Right forelimb (tissue), 1 donor: ENCODE measurements at places on chromosomes 6 and 20.

- DNase-seq = no peak
Observed at GRCh38 chr6:140774080-140774505, 1358.6 kb upstream of the GJE1 start.

- DNase-seq = no peak
Observed at GRCh38 chr6:144661116-144661806, 376.1 kb downstream of the UTRN start.

DNA sequence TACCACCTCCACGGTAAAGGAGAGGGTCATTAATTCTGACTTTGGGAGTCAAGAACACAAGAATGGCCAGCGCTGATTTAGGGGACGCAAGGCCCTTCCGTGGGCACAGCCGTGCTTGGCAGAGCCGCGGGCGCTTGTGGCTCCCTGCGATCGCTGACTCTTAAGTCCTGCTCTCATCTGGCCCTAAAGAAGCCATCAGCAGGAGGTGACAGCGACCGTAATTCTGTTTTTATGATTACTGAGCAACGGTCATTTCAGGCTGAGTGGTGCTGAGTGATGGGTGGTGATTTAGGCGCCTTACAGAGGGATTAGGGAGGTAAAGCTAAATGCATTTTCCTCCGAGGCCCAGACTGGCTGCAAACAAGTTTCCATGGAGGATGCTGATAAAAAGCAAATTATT, 364.6 kb upstream of the SULF2 start:
- DNase-seq = no peak

- no peak for DNase-seq
Observed at GRCh38 chr6:51827580-51827979, 259.8 kb downstream of the PKHD1 start.

DNA sequence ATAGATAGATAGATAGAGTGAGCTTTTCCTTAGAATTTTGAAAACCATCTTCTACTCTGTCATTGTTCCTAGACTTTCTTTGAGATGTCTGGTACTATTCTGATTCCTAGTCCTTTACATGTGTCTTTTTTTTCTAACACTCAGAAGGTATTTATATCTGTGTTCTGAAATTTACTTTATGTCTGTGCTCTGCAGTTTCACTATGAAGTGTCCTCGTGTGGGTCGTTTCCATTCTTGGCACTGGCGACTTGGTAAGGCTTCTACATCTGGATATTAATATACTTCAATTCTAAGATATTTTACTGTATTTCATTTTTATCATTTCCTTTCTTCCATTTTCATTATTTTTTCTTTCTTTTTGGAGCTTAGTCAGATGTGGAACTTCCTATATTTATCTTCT, 87.0 kb downstream of the FHL5 start:
- DNase-seq = no peak

- no peak for DNase-seq
Observed at GRCh38 chr20:3134151-3134550, 25.5 kb downstream of the FASTKD5 start.

DNA sequence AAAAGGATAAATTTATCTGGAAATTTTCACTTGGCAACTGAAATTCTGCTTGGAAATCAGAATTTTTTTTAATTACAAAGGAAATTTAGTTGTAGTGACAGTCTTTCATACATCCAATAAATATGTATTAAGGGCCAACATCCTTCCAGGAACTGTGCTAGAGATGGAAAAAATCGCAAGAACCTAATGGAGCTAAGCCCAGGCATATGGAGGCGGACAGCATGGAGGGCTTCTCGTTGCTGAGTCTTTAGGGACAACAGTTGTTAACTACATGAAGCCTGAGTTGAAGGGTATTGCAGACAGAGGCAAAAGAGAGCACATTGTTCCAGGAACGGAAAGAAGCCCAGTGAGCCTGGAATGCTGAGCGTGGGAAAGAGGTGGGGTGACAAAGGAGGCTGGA, 208.9 kb downstream of the IBTK start:
- DNase-seq = no peak

DNA sequence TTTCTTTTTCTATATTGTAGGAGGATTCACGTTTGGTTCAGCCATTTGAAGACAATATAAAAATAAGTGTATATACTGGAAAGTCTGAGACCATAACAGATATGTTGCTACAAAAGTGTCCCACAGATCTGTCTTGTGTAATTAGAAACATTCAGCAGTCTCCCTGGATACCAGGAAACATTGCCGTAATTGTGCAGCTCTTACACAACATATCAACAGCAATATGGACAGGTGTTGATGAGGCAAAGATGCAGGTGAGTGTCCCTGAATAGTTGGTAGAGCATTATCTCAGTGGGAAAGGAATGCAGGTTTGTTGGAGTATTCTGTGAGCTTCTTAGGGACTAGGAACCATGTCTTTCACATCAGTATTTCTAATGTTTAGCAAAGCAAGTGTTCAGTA, 18.3 kb upstream of the ADGRF4 start:
- no peak for DNase-seq

- no peak for DNase-seq
Observed at GRCh38 chr20:17559338-17559737, 10.5 kb upstream of the DSTN start.

GRCh38 chr6:69390125-69390524, 406.7 kb downstream of the LMBRD1 start:
- DNase-seq = no peak

DNA sequence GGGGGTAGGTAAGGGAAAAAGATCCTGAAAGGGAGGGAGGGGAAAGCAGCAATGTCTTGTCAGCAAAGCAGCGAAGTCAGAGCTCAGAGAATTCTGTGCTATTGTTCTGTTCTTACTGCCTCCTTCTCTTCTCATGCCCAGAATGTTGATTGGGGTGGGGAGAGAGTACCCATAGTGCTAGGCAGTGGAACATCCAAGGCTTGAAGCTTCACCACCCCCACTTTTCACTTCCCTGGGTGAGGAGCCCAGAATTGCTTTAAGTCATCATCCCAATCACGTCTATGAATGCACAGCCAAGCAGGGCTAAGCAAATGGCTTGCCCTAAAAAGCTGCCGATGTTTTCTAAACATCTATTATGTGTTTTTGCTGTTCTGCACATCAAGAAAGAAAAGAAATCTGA, 16.5 kb downstream of the REPS1 start:
- DNase-seq = no peak

- DNase-seq = no peak
Observed at GRCh38 chr6:117956386-117956785, 49.3 kb downstream of the SLC35F1 start.

DNA sequence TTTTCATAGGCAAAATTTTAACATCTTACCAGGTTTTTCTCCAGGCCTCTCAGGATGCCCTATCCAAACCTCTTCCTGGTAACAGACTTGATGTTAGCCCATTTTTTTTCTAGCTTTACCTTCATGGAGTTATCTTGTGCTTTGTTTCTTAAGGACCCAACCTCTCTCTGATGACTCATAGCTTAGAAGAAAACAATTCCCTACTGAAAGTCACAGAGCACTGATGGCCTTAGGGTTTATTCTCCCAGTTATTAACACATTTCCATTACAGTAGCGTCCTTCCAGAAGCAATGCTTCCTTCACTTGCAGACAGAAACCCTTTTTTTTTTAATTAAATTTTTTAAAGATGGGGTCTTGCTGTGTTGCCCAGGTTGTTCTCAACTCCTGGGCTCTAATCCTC, 79.4 kb downstream of the IYD start:
- DNase-seq = no peak

DNA sequence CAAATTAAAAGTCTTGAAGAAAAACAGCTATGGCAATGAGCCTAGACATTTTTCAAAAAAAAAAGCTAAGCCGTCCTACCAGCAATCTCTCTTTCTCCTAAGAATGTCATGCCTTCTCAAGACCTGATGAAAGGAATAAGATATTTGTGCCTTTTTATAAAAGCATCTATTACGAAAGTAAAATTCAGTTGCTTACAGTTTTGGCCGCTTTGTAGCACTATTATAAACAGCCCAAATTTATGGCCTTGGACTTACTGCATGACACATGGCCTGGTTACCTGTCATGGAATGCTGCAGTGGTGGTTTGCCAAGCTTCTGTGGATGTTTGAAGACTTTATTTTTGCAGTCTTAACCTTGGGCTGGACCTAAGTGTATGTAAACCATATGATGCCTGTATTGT, 22.2 kb upstream of the VAPB start:
- no peak for DNase-seq

GRCh38 chr20:35511814-35512420, 17.5 kb downstream of the C20orf173 start:
- no peak for DNase-seq

DNA sequence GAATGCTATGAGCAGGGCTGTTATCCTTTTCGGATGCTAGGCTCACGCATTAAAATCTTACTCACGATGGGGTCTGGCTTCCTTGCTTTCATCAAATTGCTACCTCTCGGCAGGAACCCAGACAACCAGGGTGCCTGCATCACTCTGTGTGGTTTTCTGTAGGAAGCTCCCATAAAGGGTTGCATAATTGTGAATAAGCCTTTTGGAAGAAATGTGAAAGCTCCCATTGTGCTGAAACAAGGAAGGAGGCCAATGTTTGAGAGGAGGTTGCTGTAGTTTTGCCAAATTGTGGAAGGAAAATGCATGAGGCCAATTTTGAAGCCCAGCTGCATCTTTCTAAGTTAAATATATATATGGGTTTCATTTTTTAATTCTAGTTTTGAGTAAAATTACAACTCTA, 615.5 kb downstream of the C6orf118 start:
- DNase-seq = no peak

GRCh38 chr6:3813150-3813780, 35.9 kb upstream of the FAM50B start:
- no peak for DNase-seq

- no peak for DNase-seq
Observed at GRCh38 chr6:37110500-37111461, 59.2 kb upstream of the PIM1 start.

- peak; percentile 47 for DNase-seq
Observed at GRCh38 chr6:169172456-169172855, 81.2 kb downstream of the THBS2 start.

DNA sequence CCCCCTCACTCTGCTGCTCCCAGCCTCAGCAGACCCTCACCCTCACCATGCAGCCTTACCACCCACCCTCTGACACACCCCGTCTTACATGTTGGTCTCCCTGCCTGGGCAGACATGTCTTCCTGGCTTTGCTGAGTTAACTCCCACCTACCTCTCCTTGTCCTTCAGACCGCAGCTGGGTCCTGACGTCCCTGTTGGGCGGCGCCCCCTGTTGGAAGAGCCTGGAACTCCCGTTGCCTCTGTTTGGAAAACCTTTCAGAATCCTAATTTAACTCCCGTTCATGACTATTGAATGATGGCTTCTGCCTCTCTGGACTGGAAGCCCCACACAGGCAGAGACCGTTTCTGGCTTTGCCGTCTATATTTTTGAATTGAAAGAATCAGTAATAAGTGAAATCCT, 245.1 kb downstream of the MYLK4 start:
- DNase-seq = no peak

DNA sequence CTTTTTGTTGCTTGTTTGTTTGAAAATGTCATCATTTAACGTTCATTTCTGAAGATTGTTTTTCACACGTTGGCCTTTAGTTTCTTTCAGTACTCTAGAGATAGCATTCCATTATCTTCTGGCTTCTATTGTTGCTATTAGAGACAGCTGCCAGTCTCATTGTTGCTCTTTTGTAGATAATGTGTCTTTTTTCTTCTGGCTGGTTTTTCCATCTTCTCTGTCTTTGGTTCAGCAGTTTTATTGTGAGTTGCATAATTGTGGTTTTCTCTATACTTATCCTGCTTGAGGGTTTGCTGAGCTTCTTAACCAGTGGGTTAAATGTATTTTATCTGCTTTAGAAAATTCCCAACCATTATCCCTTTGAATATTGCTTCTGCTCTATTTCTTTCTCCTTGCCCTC, 23.2 kb upstream of the AIG1 start:
- no peak for DNase-seq

GRCh38 chr6:132731086-132731485, 17.2 kb upstream of the VNN1 start:
- DNase-seq = no peak

GRCh38 chr6:125952764-125953501, 3.6 kb upstream of the HINT3 start:
- no peak for DNase-seq

DNA sequence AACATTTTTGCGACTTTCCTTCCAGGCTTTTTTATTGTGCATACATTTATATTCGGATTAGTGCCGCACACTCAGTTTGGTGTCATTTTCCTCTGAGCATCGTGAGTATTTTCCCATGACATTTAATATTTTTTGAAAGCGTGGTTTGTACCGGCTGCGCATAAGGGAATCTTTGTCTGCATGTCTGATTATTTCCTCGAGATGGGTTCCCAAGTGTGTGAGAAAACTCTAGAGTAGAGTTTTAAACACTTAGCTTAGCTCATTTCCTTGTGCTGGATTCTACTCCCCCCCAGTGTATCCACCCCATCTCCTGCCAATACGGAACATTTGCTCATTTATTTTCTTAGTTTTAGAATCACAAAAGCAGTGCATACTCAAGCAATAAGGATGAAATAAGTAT, 94.3 kb downstream of the CDC5L start:
- DNase-seq = no peak

DNA sequence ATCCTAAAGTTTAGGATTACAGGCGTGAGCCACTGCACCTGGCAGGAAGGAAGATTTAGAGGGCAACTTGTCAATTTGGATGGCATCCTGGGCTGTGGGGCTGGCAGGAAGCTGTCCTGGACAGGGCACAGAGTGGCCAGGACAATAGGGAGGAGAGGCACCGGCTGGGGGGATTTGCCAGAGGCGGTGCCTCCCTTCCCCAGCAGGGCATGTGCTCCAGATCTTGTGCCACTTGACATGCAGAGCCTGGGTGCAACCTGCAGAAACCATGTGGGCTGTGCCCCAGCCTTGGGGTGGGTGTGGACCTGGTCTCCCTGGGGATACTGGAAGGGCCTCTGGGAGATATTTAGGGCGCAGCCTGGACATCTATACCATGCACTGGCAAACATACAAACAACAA, 58.6 kb upstream of the EEF1A1 start:
- DNase-seq = no peak

- DNase-seq = no peak
Observed at GRCh38 chr6:25697537-25698340, 45.7 kb downstream of the SCGN start.

- no peak for DNase-seq
Observed at GRCh38 chr20:1879369-1879768, 15.8 kb upstream of the SIRPA start.

- no peak for DNase-seq
Observed at GRCh38 chr6:31125586-31126363, 5.5 kb upstream of the CDSN start.

GRCh38 chr6:77425216-77425615, 38.1 kb downstream of the HTR1B start:
- no peak for DNase-seq

GRCh38 chr6:63788569-63788968, 153.0 kb downstream of the PHF3 start:
- DNase-seq = no peak

- no peak for DNase-seq
Observed at GRCh38 chr20:10771435-10772140, 97.8 kb upstream of the JAG1 start.

DNA sequence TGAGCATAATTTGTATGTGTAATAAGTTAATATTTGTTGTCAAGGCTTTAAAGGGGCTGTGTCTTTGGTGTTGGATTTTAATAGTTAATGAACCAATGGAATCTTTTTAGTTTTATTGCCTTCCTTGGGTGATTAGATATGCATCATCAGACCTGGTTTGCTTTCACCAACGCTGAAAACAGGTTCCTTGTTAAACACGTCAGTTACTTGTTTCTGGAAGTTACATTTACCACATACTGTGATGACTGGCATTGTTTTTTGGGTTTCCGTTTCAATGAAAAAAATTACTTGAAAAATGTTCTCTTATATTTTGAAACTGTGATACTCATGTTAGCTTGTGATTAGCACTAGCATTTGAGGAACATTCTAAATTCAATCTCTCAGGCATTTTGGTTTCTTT, 58.6 kb upstream of the RNF144B start:
- DNase-seq = no peak

GRCh38 chr6:157455731-157456523, 74.9 kb downstream of the ZDHHC14 start:
- no peak for DNase-seq
